ENCODE measurements at places on chromosomes 13 and 19.
A peak's percentile ranks its signal among the peaks of the same experiment; 100 is the strongest.

DNA sequence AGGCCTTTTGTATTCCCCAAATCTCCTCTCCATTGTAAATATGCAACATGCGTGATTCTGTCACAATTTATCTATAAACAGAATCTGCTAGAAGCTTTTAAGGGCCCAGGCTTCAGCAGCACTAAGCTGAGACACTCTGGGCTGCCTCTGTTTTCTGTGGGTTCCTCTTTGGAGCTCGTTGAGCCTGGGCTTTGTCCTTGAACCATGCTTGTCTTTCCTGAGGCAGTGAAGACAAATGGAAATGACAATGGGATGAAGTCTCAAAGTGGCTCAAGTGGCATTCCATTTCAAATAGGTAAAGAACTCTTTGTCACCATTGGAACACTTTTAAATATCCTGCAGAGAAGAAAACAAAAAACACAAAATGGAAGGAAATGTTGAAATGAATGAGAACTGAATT, 40.3 kb downstream of the RASL11A start:
- no peak overlapping the region for H3K4me3 ChIP-seq
- H3K27ac ChIP-seq, result no peak overlapping the region
- no peaks in the 10 kb centered on the region for H3K36me3 ChIP-seq

DNA sequence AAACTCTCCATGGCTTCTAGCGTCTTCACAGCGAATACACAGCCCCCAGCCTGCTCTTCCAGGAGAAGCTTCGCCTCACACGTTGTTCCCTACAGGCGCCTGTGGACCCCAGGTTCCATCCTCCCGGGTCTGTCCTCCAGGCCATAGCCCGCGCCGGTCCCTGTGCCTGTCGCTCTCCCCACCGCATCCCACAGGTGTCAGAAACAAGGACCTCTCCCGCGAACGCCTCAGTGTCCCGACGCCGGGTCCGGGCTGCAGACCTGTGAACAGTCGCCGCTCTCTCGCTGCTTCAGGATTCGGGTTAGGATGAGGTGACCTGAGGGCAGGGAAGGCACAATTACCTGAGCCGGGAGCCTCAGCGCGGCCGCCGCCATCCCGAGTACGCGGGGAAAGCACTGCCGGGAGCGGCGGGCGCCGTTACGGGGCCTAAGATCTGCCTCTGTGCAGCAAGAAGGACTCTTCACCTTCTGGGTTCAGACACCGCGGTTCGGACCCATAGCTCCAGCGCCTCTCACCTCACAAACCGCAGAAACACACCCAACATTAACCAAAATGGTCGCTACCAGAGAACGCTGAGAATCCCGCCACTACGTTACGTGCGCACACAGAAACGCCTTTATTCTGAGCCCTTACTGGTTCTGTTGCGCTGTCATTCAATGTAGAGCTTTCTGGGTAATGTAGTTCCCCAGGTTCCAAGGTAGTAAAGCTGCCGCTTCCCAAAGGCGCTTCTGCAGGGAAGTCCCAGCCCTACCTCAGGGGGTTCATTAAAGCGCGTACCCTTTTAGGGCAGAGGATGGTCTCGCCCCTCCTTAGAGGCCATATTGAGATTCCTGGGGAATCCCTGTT, at the start of gene ZNF418:
Gene ZNF418 (minus strand): TSS at position 583 of the 846 bp plus-strand sequence. CDS start 1,580 bp downstream, outside the sequence.
- no peaks in the 10 kb centered on the region for H3K36me3 ChIP-seq
- H3K27ac ChIP-seq, result peak within 1 kb of the TSS; percentile 81
- peaks cover 7% of the 10 kb centered on the region for H3K4me1 ChIP-seq

- no peaks in the 10 kb centered on the region for H3K36me3 ChIP-seq
- H3K4me1 ChIP-seq, result no peaks in the 10 kb centered on the region
- no peaks in the 10 kb centered on the region for H3K27me3 ChIP-seq
- no peak for DNase-seq
- H3K4me3 ChIP-seq, result no peak overlapping the region
- no peak overlapping the region for H3K27ac ChIP-seq
These were observed 149.6 kb downstream of the TEX29 start for GRCh38 chr13:111469916-111470506.

DNA sequence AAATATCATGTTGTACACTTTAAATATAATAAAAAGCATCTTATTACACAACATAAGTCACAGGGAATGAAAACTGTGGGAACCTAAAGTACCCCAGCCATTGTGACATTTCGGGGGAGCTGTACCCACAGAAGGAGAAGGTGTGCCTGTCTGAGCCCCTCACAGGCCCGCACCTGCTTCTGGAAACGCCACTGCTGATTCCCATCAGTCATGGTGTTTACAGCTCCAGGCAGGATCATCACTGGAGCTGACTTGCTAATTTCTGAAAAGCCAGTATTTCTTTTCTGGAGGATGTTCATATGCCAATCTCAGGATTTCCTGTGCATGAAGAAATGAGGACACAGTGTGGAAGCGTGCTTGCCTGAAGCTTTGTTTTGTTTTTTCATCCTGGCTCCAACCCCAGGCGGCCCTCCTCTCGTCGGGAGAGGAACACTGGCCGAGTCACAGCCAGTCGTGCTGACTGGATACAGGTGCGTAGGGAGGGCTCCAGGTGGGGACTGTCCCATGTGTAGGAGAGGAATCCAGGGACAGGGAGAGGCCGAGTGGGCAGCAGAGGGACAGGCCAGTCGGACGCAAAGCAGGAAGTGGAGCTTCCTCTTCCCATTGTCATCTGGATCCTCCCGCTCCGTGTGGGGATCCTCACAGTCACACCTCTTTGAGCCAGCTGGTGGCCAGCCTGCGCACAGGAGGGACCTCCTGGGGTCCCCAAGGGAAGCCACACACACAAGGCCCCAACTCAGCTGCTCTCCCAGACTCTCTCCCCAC, 4.2 kb upstream of the ATP12A start:
- no peaks in the 10 kb centered on the region for H3K36me3 ChIP-seq
- no peak overlapping the region for H3K27ac ChIP-seq
- H3K4me1 ChIP-seq, result peaks cover 14% of the 10 kb centered on the region
- H3K4me3 ChIP-seq, result no peak overlapping the region
- no peak for DNase-seq

- H3K4me3 ChIP-seq, result no peak overlapping the region
- H3K4me1 ChIP-seq, result no peaks in the 10 kb centered on the region
- DNase-seq, result no peak
- H3K36me3 ChIP-seq, result no peaks in the 10 kb centered on the region
These were observed 113.1 kb downstream of the ABCC4 start for GRCh38 chr13:95188128-95188527.

DNA sequence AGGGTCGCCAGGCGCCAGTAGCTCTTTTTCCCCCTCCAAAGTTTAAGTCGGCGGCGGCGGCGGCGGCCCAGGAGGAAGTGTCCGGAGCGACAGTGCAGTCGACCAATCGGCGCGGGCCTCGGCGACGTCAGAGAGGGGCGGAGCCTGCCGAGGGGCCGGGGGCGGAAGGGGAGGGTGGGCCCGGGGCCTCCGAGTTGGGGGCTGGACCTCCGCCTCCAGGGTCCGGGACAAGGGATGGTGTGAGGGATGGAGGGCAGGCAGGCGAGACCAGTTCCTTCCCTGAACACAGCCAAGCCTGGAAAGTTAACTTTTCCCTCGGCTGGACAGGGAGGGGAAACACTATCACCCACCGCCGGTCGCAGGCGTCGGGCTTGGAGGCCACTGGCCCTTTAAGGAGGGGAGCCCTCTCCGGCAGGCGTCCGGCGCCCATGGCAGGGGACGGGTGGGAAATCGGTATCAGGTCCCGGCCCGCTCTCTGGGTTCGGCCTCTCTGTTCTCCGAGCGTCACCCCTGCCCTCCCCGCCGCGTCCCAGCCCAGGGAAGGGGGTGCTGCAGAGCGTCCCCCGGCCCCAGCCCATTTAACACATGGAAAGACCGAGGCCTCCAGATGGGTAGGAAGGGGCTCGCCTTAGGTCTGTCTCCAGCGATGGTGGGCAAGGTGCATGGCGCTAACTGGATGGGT, at the start of gene PRKD2:
Gene PRKD2 (minus strand): TSS at position 81 of the 682 bp plus-strand sequence. CDS start 744 bp downstream, outside the sequence.
- peak; percentile 90 for DNase-seq
- peak within 1 kb of the TSS; percentile 84 for H3K27ac ChIP-seq
- no peaks in the 10 kb centered on the region for H3K27me3 ChIP-seq
- peak within 1 kb of the TSS; percentile 84 for H3K4me3 ChIP-seq
- H3K4me1 ChIP-seq, result peaks cover 39% of the 10 kb centered on the region

DNA sequence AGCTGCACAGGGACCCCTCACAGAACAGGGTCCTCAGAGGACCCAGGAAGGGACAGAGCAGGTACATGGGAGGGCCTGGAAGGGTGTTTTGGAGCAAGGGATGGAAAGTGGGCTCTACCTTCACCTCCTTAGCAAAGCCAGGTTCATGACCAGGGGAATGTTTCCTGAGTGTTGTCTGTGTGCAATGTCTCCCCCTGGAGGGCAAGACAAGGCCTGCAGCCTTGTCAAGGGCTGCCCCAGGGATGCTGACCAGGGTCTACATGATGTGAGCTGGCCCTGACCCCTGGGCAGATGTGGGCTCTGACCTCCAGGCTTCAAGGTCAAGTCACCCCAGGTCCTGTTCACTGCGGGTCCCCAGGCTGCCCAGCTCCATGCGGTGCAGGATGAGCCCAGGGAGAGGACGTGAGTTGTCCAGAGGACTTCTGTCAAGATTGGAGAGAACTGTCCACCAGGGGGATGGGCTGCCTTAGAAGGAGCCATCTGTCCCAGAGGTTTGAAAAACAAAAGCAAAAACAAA, 1.0 kb upstream of the CEACAM1 start:
- H3K36me3 ChIP-seq, result no peaks in the 10 kb centered on the region
- H3K27me3 ChIP-seq, result no peaks in the 10 kb centered on the region
- no peak overlapping the region for H3K4me3 ChIP-seq
- peak; percentile 76 for DNase-seq
- no peak overlapping the region for H3K27ac ChIP-seq

DNA sequence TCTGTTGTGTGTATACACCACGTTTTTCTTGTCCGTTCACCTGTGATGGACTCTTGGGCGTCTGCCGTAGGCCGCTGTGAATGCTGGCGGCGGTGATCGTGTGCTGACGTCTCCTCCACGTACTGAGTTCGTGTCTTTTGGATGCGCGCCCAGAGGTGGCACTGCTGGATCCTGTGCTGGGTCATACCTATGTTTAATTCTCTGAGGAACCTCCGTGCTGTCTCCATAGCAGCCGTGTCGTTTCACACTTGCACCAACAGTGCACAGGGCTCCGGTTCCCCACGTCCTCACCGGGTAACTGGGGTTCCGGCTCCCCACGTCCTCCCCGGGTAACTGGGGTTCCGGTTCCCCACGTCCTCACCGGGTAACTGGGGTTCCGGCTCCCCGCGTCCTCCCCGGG, 56.2 kb downstream of the ATP11A start:
- H3K4me3 ChIP-seq, result no peak overlapping the region
- DNase-seq, result no peak
- H3K36me3 ChIP-seq, result no peaks in the 10 kb centered on the region
- peaks cover 13% of the 10 kb centered on the region for H3K4me1 ChIP-seq
- H3K27me3 ChIP-seq, result no peaks in the 10 kb centered on the region
- H3K27ac ChIP-seq, result no peak overlapping the region

GRCh38 chr13:93259527-93260080, 33.0 kb downstream of the GPC6 start:
- H3K36me3 ChIP-seq, result no peaks in the 10 kb centered on the region
- no peak overlapping the region for H3K4me3 ChIP-seq
- H3K27me3 ChIP-seq, result no peaks in the 10 kb centered on the region
- no peak for DNase-seq

DNA sequence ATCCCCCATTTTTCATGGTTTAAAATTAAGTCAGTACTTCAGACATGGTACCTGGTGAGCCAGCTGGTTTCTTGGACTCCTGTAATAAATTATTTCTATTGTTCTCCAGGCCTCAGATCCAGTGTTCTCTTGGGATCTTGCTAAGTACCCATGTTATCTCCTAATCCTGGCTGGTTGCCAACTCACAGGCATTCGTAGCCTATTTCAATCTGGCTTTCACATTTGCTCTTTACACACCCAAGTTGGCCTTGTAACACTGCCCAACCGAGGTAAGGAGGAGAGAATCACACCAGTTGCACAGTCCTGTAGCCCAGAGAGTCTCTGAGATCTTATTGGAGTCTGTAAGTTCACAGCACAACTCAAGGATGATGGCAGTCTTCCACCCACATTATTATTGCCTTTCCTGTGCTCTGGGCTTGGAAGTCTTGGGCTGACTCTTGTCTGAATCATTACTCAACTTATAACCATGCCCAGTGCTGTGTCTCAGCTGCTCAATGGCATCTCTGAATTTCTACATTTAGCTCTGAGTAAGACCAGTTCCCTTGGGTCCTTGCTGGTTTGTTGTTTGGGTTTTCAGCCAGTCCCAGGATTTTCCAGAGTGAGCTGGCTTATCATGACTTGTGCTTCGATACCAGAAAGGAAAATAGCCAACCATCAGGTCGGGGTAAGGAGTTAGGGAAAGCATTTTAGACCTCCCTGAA, 76.6 kb upstream of the KLF12 start:
- DNase-seq, result peak; percentile 3
- no peak overlapping the region for H3K27ac ChIP-seq
- no peak overlapping the region for H3K4me3 ChIP-seq
- H3K27me3 ChIP-seq, result no peaks in the 10 kb centered on the region
- no peaks in the 10 kb centered on the region for H3K36me3 ChIP-seq

- H3K4me1 ChIP-seq, result no peaks in the 10 kb centered on the region
- no peak overlapping the region for H3K27ac ChIP-seq
- no peak for DNase-seq
- H3K4me3 ChIP-seq, result no peak overlapping the region
- no peaks in the 10 kb centered on the region for H3K27me3 ChIP-seq
These were observed 32.1 kb downstream of the PPP2R1A start for GRCh38 chr19:52221831-52222375.

GRCh38 chr19:20513189-20513904, 52.2 kb downstream of the ZNF737 start:
- H3K27me3 ChIP-seq, result no peaks in the 10 kb centered on the region
- H3K36me3 ChIP-seq, result no peaks in the 10 kb centered on the region
- no peaks in the 10 kb centered on the region for H3K4me1 ChIP-seq

DNA sequence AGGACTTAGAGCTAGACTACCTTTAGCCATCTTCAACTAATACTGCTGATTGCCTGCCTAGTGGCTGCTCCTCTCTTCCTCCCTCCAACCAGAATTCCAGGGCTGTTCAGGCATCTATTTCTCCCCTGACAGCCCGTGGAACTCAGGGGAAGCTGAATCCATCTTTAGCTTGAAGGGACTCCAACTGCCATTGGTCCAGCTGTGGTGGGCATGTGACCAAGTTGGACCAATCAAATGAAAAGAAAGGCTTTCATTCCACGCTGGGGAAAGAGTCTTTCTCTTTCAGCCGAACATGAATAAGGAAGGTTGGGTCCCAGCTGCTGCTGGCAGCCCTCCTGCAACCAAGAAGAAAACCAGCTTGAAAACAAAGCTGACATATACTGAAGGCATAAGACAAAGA, 168.5 kb upstream of the OBI1 start:
- H3K27me3 ChIP-seq, result no peaks in the 10 kb centered on the region
- H3K27ac ChIP-seq, result no peak overlapping the region
- no peaks in the 10 kb centered on the region for H3K36me3 ChIP-seq
- DNase-seq, result no peak
- no peak overlapping the region for H3K4me3 ChIP-seq
- no peaks in the 10 kb centered on the region for H3K4me1 ChIP-seq

- H3K4me3 ChIP-seq, result no peak overlapping the region
- no peaks in the 10 kb centered on the region for H3K27me3 ChIP-seq
- no peak overlapping the region for H3K27ac ChIP-seq
- H3K4me1 ChIP-seq, result peaks cover 29% of the 10 kb centered on the region
These were observed 3.2 kb upstream of the MAP2K7 start for GRCh38 chr19:7900401-7900870.

- no peaks in the 10 kb centered on the region for H3K36me3 ChIP-seq
- H3K27me3 ChIP-seq, result no peaks in the 10 kb centered on the region
- no peak for DNase-seq
- H3K4me3 ChIP-seq, result peak overlapping the region; percentile 95
These were observed 572 bp downstream of the UGGT2 start for GRCh38 chr13:96052656-96053002.

All from body of pancreas (tissue), 4 donors.